SIG-M5 (cell line): ENCODE measurements at places on chromosomes 7 and 10.

DNA sequence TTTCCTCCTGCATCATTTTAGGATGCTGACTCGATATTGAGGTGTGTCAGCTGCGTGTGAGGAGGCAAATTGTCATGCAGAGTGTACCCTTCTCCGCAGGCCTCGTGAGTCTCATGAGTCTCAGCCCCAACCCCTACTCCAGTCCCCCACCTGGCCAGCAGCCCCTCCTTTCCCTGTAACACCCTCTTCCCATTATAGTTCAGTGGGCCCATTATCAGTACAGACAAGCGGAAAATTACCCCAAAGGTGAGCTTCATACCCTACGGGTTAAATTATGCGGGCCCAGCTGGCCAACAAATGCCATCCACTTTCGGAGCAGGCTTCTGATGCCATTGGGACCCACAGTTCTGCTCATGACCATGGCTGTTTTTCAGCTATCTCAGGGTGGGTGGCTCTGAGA lies 25.2 kb downstream of the SFTPD start:
- DNase-seq = no peak

GRCh38 chr7:3867863-3868262 lies 566.8 kb downstream of the SDK1 start:
- DNase-seq = no peak

DNA sequence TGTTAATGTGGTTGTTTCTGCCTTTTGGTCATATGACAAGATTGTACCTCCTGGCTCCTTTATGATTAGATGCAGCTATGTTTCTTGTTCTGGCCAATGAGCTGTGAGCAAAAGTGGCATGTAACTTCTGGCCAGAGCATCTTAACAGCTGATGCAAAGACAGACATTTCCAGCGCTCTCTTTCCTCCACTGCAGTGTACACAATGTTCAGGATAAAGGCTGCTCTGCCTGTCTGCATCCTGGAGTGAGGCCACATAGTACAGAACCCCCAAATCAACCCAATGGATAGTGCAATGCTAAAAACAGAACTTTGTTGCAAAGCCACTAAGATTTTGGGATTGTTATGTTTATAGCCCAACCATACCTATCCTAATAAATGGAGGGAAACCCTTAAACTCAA lies 17.9 kb downstream of the EPC1 start:
- no peak for DNase-seq

GRCh38 chr10:121325490-121326231 lies 272.6 kb downstream of the FGFR2 start:
- no peak for DNase-seq

DNA sequence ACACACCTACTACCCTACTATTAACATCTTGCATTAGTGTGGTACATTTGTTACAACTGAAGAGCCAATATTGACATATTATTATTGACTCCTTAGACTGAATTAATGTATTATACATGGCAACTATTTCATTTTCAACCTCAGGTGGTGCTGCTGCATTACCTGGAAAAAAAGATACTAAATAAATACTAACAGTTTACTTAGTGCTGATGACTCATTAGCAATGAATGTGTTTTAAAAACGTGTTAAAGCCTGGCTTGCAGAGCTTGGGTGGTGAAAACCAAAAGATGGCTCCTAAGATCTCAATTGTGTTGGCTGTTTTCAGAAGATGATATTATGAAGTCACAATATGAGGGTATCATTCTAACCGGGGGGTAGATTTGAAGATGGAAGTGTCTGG lies 34.8 kb downstream of the CFAP43 start:
- DNase-seq = no peak

GRCh38 chr10:20185116-20185515 lies 368.9 kb downstream of the PLXDC2 start:
- no peak for DNase-seq

DNA sequence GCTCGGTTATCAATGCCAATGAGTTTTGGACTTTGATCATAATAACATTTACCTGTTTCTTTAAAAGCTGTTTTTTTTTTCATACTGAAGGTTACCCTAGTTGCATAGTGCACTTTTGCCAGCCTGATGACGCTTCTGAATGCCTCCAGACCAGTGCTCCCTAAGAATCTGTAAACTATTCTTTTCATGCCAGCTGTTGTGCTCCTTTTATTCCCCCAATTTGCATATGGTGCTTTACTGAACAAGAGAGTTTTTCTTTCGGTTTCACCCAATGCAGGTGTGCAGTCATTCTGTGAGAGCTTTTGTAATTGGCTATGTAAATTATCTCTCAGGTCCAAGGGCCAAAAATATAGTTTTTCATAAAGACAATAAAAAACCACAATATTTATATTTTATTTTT lies 48.1 kb upstream of the GLCCI1 start:
- no peak for DNase-seq

- no peak for DNase-seq
Observed at GRCh38 chr10:14382022-14382421, 51.3 kb upstream of the FRMD4A start.

GRCh38 chr7:147833557-147833956 lies 757.0 kb upstream of the C7orf33 start:
- DNase-seq = no peak

DNA sequence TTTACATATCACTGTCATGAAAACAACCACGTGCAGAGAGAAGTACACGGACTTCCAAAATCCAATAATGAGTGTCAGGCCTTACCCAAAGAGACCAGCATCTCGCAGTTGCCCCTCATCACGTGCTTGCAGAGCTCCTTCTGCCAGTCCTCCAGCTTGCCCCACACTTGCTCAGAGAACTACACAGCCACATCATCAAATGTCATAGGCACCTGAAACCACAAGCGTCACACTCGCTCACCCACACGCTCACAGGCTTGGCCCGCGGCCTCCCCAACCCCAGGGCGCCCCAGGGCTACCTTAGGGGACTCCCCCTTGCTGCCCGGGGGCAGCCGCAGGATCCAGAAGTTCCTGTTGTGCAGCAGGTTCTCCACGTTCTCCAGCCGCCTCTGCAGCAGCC lies 123.4 kb upstream of the ZNF746 start:
- DNase-seq = no peak

DNA sequence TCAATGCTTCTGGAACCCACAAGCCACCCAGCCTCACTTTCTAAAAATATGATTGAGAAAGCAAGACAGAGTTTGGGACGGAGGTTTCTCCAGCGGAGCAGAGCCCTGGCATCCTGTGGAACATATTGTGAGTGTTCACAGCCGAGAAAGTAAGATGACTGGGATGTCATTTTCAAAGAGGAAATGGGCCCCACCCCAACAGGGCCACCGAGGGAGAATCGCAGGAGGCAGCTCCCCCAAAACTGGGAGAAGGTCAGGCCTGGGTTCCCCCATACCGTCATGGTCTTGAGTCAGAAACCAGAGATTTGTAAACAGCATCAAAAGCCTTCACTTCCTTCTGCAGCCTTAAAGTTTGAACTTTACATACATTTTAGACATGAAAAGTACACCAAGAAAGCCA lies 560.0 kb downstream of the PTPRN2 start:
- no peak for DNase-seq

- DNase-seq = no peak
Observed at GRCh38 chr7:104225451-104225850, 17.6 kb upstream of the ORC5 start.

DNA sequence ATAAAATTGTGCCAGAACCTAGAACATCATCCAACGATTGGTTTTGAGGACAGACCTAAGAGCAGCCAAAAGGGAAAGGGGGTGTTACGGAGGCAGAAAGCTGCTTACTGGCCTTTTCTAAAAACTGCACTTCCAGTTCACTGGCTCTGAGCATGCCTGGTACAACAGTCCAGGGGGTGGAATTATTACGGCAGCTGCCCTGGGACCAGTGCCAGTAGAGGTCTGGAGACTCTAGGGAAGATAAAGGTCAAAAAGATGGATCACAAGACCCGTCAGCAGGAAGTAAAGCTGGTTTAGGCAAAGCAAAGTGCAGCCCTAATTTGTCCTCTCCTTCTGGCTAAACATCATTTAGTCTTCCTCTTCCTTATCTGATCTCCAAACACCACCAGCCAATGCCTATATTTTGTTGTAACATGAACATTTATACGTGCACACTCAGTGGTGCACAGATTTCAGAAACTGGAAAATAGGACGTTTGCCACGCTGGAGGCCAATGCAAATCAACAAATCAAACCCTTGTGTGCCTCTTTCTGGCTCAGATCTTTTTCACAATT lies 216.4 kb upstream of the DPP6 start:
- no peak for DNase-seq

GRCh38 chr7:70131817-70132216 lies 533.5 kb downstream of the AUTS2 start:
- no peak for DNase-seq

DNA sequence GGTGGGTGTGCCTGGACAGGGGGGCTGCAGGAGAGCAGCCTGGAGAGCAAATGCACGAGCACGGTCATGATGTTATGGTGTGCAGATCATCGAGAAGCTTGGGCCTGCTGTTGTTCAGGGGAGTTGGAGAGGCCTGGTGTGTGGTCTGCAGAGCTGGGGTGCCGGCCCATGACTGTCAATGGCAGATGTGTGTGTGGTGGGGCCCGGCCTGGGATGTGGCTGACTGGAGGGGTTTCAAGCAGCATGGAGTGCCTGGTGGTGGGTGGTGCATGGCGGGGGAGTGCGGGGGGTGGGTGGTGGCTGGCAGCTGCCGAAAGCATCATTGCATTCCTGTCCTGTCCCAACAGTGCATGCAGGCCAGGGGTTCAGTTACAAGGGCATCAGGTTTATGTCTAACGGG lies 122.6 kb downstream of the DOCK1 start:
- DNase-seq = no peak

GRCh38 chr10:122494833-122495232 lies 33.5 kb downstream of the HTRA1 start:
- DNase-seq = no peak

DNA sequence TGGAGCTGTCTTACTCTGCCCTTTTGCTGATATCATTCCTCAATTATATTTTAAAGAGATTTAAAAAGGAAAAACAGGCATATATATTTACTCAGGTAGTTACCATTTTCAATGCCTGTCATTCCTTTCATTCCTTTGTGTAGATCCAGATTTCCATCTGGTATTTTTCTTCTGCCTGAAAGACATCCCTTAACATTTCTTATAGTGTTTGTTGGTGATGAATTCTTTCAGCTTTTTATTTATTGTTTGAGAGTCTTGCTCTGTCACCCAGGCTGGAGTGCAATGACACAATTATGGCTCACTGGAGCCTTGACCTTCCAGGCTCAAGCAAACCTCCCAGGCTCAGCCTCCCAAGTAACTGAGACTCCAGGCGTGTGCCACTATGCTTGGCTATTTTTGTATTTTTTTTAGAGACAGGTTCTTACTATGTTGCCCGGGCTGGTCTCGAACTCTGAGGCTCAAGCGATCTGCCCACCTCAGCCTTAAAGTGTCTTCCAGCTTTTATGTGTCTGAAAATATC lies 5.6 kb upstream of the POM121 start:
- DNase-seq = no peak

GRCh38 chr10:49272251-49273081 lies 26.5 kb upstream of the C10orf71 start:
- no peak for DNase-seq

- no peak for DNase-seq
Observed at GRCh38 chr7:517774-518629, 1.6 kb downstream of the PDGFA start.

GRCh38 chr7:129066290-129067131 lies 11.6 kb upstream of the TNPO3 start:
- no peak for DNase-seq

GRCh38 chr7:151342811-151343210 lies 1.2 kb downstream of the NUB1 start:
- DNase-seq = no peak

DNA sequence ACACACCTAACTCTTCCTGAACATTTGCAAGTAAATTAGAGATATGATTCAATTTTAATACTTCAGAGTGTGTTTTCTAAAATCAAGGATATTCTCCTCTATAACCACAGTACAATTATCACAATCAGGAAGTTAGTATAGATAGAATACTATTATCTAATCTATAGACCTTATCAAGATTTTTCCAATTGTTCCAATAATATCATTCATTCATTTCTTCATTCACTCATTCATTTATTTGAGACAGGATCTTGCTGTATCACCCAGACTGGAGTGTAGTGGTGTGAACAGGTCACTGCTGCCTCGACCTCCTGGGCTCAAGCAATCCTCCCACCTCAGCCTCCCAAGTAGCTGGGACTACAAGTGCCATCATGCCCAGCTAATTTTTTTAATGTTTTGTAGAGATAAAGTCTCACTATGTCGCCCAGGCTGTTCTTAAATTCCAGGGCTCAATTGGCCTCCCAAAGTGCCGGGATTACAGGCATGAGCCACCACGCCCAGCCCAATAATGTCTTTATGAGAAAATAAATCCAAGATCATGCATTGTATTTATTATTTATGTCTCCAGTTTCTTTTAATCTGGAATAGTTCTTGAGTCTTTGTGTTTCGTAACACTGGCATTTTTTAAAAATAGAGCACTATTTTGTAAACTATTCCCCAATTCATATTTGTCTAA lies 10.6 kb upstream of the MRPS16 start:
- no peak for DNase-seq

DNA sequence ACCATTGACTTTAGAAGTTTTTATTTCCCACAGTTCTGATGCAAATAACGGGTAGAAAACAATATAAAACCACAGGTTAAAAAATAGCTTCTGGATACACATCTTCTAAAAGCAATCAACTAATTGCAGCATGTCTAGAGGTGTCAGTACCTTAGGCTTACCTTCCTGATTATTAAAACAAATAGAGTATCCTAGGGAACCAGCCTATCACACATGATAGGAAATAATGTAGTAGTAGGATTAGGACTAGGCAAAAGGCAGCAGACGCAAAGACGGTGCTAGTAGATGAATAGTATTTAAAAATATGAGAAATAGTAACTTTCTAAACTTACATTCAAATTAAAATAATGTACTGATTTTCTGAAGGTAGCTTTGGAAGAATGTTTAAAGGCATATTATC lies 41.7 kb upstream of the PHYHIPL start:
- no peak for DNase-seq

DNA sequence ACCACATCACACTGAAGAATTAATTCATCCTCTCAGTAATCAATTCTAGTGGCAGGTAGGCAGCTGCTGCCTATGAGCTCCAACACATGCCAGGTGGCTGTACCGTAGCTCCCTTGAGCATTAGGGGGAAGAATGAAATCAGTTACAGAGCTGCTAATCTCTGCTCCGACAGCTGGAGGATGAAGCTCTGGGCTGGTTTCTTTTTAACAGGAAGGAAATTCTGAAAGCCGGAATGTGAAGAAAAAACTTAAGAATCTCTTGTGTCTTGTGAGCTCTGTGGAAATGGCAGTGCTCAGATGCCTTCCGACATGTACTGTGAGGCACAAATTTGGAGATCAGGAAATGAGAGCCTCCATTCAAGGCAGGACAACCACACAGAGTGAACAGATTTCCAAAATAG lies 2.8 kb upstream of the AHCYL2 start:
- no peak for DNase-seq
